ENCODE measurements at places on chromosomes 2 and 18.

DNA sequence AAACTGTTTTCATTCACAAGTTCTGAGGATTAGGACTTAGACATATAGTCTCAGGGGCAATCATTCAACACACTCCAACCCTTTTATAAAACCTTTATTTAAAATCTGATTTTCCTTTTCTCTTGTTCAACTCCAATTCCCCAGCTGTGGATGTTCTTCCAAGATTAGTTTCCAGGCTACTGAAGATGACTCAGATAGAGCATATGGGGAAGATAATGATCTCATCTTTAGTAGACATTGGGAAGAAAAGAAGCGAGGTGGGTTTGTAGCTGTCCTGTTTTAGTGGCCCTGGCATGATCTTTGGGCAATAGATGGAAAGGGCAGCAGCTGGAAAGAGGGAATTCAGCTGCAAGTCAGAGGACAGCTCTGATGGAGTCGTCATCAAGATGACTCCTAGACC is 247.7 kb upstream of the CCDC68 start:
- DNase-seq, result no peak

DNA sequence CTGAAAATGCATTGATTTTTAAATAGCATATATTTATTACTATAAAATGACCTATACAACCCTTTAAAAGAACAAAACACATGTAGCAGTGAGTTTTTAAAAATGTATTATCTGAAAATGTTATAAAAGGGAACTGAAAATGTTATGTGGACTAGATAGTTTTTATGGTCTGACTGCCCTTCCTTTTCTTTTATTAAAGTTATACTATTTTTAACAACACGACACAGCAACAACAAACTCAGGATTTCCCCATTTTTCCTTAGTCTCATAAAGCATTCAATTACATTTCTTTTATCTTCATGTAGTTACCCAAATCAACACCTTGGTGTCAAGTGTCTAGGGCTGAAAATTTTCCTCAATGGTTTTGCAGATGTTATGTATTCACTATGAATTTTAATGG is 132.8 kb upstream of the TMEFF2 start:
- DNase-seq, result no peak

GRCh38 chr2:53366543-53366942 is 401.1 kb upstream of the CHAC2 start:
- DNase-seq, result no peak

DNA sequence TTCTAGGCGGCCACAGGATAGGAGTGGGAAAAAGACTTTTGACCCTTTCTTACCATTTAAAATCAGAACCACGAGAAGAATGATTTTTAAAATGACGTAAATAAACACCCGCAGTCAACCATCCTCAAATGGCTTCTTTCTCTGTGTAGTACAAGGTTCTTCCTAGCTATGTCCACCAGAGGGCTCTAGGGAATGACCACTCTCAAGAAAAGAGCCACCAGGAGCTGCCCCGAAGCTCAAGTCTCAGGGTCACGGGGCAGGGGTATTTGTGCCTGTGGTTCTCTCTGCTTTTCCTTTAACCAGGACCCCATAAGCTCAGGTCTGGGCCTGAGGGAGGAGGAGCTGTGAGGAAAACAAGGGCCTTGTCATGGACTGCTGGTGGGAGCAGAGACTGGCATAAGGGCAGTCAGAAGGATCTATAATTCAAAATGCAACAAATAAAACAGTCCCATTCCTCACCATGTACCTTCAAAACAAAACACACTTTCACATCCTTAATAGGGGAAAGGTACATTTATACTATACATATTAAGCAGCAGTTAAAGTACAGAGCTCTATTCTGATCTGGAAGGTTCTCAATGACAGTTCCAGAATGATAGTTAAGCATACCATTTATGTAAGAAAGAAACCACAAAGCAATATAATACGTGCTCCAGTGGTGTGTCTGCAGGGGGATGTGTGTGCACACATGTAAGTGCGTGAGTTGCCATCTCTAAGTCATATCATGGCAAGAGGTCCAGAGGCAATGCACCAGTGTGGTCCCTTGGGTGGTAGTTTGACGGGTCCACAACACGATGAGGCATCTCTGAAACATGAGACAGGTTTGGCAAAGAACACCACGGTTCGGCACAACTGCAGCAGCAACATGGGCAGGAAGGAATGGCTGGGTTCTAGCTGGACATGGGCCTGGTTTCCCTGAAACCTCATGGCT is 18.6 kb downstream of the LYPD1 start:
- DNase-seq, result no peak

DNA sequence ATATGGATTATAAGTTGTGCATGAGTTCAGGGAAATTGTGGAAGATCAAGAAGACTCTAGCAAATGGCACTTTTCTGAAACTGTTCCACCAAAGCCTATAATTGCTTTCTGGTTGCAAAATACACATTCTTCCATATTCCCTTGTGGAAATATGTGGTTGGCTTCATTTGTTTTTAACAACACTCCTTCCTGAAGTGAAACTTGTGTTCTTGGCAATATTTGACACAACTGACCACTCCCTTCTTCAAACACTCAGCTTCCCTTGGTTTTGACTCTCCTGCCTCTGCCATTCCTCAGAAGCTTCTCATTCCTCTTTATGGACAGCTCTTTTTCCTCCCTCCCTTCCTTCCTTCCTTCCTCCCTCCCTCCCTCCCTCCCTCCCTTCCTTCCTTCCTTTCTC is 192.3 kb downstream of the PMAIP1 start:
- no peak for DNase-seq

- DNase-seq, result no peak
Measured at GRCh38 chr18:68604256-68604655, 110.7 kb downstream of the TMX3 start.

- no peak for DNase-seq
Measured at GRCh38 chr2:106849253-106849652, 36.7 kb downstream of the ST6GAL2 start.

- DNase-seq, result peak; percentile 27
Measured at GRCh38 chr2:23380562-23381065, 4.4 kb upstream of the KLHL29 start.

- peak; percentile 7 for DNase-seq
Measured at GRCh38 chr18:58303363-58303762, 259.3 kb downstream of the NEDD4L start.

GRCh38 chr18:9782073-9782857 is 74.2 kb downstream of the RAB31 start:
- DNase-seq, result no peak

- no peak for DNase-seq
Measured at GRCh38 chr2:151886241-151886640, 58.0 kb upstream of the ARL5A start.

- DNase-seq, result peak; percentile 32
Measured at GRCh38 chr2:219475697-219476651, 22.7 kb upstream of the GMPPA start.

GRCh38 chr2:31083234-31083993 is 54.8 kb downstream of the GALNT14 start:
- no peak for DNase-seq

GRCh38 chr2:43126817-43127207 is 99.6 kb downstream of the ZFP36L2 start:
- DNase-seq, result no peak

DNA sequence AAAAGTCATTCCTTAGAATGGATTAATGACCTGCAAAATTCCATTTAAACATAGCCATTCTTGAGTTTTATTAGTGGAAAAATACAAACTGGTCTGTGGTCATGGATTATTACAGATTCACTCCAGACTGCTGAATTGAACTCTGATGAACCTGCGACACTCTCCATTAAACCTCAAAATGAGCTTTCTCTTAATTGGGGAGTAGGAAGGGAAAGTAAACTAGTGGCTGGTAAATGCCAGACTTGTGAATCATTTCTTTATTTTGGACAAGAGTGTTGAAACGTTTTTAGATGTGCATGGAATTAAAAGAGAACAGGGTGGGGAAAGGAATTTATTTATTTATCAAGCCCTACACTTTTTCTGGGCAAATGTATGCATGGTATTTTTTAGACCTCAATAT is 321.2 kb upstream of the FANCL start:
- DNase-seq, result no peak

DNA sequence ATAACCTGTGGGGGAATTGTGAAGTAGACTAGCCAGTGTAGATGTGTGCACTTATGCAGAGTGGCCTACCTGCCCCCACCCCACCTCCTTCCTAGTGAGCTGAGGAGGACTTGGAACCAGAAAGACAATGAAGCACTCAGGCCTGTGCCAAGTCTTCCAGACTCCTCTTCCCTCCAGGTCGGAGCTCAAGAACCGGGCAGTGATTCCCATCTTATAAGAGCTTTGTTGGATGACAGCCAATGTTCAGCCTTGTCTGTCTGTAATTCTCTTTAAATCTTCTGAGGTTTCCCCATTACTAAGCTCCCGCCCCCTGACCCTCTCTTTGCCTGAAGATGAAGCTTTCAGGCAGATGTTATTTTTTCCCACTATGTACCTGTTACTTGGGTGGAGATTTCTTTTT is 121.0 kb downstream of the SMAD2 start:
- DNase-seq, result no peak

GRCh38 chr2:239691720-239692119 is 290.9 kb upstream of the HDAC4 start:
- no peak for DNase-seq

DNA sequence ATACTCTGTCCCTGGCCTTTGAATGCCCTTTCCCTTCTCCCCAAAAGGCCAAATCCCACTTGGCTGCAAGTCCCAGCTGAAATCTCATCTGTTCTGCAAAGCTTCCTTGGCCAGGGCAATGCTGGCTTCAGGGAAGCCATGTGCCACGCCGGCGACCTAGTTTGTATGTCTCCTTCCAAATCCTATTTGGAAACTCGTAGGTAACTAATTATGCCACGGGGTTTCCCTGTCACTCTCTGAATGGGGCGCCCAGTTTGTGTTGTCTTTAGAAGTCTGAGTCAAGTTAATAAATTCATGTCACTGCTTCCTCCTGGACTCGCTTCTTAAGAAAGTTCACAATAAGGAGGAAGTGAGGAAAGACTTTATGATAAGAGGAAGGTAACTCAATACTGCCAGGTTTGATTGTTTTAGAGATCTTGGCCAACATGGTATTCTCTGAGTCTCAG is 19.1 kb downstream of the FHL2 start:
- no peak for DNase-seq

DNA sequence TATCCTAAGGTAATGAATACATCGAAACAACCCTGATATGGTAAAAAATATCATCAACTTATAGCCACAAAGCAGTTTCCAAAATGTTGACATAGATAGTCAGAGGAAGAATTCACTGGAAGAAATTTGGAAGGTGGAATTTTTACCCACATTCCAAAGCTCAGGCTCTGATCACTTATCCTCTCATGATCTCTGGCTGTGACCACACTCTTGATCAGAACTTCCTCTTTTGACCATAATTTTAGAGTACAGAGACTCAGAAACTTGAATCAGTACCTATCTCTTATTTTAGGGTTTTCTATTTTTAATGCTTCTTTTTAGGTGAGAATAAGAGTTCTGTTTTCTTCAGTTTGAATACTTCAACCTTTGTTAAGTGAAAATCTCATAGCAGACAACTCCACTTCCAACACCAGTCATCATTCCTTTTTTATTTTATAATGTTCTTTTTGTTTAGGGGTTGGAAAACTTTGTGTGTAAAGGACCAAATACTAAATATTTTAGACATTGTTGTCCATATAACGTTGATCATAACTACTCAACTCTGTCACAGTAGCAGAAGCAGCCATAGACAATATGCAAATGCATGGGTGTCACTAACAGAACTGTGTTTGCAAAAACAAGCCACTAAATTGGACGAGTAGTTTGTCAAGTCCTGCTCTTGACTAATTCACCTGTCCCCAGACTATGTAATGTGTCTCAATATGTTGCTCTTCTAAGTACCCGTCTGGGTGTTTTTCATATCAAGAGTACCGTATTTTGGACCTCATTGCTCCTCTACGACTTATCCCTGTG is 891.6 kb upstream of the CRIM1 start:
- no peak for DNase-seq

DNA sequence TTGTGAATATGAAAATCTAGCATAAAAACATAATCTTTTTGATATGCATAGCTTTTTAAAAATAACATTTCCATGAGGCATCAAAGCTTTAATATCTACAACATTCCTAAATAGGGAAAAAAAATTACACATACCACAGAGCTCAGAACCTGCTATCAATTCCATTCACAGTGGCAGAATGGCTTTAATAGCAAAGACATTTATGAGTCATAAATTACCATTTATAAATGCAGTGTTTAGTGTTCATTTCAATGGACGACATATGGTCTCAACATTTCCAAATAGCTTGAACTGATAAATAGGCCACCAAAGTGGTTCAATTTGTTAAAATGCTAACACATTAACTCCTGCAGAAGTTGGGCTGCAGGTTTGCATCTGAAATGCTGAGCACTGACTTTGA is 600.6 kb upstream of the SETBP1 start:
- DNase-seq, result no peak

DNA sequence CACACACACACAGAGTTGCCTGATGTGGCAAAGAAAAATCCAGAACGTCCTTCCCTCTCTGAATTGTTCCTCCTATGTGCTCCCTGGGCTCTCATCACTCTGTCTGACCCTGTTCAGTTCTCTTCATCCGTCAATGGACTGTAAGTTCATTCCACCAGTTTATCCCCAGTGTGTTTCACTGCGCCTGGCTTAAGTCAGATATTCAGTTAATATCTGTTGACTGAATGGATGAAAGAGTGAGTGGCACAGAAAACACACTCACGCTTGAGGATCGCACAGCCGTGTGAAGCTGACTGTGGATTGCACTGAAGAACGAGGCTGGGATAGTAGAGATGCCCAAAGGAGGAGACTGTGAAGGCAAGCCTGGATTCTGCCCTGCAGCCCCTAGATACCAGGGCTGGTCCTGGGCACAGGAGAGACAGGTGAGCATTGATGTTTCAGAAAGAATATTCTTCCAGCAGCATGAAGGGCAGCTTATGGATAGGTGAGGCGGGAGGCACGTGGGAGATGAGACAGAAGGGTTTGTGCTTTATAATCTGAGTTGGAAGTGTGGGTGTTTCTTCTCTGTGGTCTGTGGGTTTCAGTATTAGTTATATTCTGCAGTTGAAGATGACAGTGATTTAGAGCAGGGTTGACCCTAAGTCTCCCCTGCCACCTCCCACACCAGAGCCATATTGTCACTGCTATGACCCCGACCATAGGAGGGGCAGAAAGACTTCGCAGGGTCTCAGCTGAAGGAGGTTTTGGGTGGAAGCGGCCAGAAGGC is 129.9 kb downstream of the SOCS6 start:
- no peak for DNase-seq

- DNase-seq, result no peak
Measured at GRCh38 chr2:232941912-232942594, 71.0 kb downstream of the NGEF start.

DNA sequence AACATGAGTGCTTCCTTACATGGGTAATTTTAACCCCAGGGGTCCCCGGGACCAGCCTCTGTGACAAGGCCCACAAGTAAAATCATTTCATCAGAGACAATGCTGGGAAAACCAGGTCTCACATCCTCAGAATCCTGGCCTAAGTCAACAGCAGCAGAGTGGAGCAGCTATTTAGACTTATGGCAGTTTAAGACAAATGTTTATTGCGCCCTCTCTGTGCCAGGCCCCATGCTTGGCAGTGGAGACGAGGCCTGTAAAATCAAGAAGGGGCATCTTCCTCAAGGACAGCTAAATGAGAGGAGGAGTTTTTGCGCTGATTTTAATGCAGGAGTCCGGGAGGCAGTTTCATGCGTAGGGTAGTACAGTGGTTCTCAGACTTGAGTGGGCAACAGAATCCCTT is 56.0 kb upstream of the ACAA2 start:
- no peak for DNase-seq

GRCh38 chr2:15803543-15804245 is 136.7 kb upstream of the MYCN start:
- DNase-seq, result no peak

Data from stimulated activated naive CD4-positive, alpha-beta T cell treated with Interleukin-2 at 50 U/mL for 16 hours (primary cell).